Stimulated activated CD8-positive, alpha-beta memory T cell treated with anti-CD3 and anti-CD28 coated beads, Interleukin-4, amount 100 ng/mL, for 1 hour (primary cell): ENCODE measurements at places on chromosomes 12 and 14.

GRCh38 chr12:116455540-116456329 lies 103.4 kb upstream of the MAP1LC3B2 start:
- no peak for DNase-seq

- no peak for DNase-seq
These were observed 11.4 kb upstream of the SPSB2 start for GRCh38 chr12:6884539-6884938.

DNA sequence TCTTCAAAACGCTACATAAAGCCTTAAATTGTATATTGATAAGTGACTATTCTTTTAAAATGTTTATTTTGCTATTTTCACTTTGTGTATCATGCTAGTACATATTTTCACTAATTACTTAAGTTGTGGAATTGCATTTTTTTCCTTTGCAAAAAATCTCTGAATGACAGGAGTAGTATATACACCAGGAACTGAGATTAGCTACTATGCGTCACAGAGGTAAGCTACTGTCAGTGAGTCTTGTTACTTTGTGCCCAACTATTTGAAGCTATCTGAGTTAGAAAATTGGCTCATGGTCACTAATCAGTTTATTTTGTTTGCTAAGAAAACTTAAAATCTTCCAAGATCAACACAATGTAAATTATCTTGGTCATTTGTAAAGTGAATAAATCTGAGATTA lies 887.4 kb downstream of the TMTC2 start:
- DNase-seq = no peak

- DNase-seq = no peak
These were observed 49.1 kb downstream of the B4GALNT3 start for GRCh38 chr12:508795-509194.

GRCh38 chr14:34926552-34926951 lies 51.4 kb upstream of the BAZ1A start:
- DNase-seq = no peak
